Activated naive CD8-positive, alpha-beta T cell treated with anti-CD3 and anti-CD28 coated beads, Interleukin-2, amount 50 U/mL, for 24 hours (primary cell): ENCODE measurements at places on chromosomes 16 and 17.
A peak's percentile ranks its signal among the peaks of the same experiment; 100 is the strongest.

GRCh38 chr17:49573510-49574322 lies 2.0 kb upstream of the NXPH3 start:
- DNase-seq: no peak

- DNase-seq: no peak
Observed at GRCh38 chr17:10048629-10049350, 143.7 kb upstream of the RCVRN start.

DNA sequence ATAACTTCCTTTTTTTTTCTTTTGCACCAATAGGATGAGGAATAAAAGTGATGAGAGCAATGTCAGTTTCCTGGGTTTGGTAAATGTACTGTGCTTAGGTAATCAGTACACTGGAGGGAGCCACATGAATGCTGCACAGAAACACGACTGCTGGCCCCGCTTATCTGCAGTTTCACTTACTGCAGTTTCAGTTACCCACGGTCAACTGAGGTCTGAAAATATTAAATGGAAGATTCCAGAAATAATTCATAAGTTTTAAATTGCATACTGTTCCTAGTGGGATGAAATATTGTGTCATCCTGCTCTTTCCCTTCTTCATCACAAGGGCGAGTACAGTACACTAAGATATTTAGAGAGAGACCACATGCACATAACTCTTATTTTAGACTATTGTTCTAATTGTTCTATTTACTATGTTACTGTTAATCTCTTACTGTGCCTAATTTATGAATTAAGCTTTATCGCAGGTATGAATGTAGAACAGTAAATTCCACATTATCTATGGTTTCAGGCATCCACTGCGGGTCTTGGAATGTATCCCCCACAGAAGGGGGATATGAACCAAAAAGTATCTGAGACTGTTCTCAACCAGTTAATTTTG lies 6.4 kb upstream of the LGALS3BP start:
- peak; percentile 28 for DNase-seq

- DNase-seq: no peak
Observed at GRCh38 chr17:73733517-73733916, 89.3 kb upstream of the SDK2 start.

DNA sequence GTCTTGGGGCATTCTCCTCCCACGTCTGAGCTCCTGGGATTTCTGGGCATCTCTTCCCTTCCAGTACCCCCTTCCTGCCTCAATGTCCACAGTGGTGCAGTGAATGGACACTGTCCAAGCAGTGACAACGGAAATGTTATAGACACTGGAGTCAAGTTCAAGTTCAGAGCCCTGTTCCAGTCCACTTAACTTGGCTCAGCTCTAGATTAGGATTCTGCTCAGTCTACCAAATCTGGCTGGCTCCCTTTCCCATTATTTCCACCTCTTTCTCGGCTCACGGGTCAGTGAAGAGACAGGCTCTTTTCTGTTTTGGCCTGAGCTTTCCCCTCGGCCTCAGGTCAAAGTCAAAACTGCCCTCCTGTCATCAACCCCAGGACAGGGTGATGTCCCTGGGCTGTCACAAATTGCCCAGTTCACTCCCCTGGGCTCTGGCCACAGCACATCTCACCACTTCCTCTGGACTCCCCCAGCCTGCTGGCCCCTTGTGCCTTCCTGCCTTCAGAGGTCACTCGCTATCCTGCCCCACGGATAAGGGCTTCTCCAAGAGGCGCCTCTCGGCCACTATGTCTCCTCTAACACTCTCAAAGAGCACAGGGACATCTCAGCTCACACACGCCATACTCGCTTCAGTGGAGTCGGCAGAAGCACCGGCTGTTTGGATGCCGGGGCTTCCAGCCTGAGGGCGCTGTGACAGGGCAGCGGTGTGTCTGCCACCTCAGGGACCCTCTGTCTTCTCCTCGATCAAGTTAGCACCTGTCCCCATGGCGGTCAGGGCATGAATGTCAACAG lies 17.7 kb upstream of the MRPL38 start:
- DNase-seq: no peak

- DNase-seq: no peak
Observed at GRCh38 chr17:30939051-30939689, 17.4 kb downstream of the ADAP2 start.

DNA sequence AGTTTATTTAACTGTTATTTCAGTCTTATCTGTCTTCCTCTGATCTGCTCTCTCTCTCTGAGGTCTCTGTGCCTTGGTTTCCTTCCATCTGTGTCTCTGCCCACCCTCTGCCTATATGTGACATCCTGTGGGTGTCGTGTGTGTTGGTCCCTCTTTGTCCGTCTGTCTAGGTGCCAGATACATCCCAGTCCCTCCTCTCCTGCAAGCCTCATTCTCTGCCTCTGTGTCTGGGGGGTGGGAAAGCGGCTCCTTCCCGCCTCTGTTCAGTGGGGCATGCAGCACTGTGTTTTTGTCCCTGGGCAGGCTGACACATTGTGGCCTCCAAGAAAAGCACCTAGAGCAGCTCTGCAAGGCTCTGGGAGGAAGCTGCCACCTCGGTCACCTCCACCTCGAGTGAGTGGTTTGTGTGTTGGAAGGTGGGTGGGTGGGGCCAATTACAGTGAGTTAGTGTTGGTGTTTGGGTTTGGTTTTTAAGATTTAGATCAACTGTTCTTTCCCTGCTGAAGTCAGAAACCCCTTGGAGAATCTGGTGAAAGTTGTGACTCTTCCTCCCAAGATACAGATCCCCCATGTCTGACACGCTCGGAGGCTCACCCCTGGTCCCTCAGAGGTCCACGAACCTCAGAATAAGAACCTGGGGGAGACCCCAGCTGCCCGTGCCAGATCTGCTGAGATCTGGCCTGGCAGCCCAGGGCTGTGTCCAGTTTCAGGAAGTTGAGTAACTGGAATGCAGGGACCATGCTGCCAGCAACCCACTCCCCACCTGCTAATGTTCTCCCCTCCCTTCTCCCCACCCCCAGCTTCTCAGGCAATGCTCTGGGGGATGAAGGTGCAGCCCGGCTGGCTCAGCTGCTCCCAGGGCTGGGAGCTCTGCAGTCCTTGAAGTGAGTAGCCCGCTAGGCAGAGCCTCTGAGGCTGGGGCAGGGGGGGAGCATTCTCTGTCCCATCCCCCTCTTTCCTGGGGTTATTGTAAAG lies 50.9 kb upstream of the CPNE2 start:
- DNase-seq: peak; percentile 84

GRCh38 chr17:77366558-77367245 lies 225.9 kb downstream of the SEC14L1 start:
- no peak for DNase-seq

GRCh38 chr17:34665150-34665806 lies 85.9 kb downstream of the TMEM132E start:
- no peak for DNase-seq

GRCh38 chr17:48970224-48970623 lies 1.8 kb upstream of the GIP start:
- no peak for DNase-seq
